ENCODE measurements at places on chromosomes 13 and 19.
A peak's percentile ranks its signal among the peaks of the same experiment; 100 is the strongest.

DNA sequence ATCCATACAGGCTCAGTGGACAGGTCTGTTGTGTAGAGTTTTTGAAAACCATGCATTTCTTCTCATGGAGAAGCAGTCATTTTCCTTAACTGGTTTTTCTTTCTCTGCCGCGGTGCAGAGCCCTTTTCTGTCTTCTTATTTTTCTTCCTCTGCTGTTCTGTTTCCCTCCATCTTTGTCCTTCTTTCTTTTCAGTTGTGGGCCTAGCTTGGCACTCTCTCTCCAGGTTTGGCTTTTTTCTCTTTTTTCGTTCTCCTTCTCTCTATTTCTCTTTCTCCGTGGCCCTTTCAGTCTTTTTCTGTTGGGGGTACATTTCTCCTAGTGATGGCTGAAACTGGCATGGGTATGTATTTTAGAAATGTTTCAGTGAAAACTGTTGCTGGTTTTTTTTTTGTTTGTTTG is 24.1 kb downstream of the NFIX start:
- no peak for DNase-seq

- DNase-seq, result peak; percentile 24
Observed at GRCh38 chr13:108342369-108343289, 73.1 kb downstream of the TNFSF13B start.

DNA sequence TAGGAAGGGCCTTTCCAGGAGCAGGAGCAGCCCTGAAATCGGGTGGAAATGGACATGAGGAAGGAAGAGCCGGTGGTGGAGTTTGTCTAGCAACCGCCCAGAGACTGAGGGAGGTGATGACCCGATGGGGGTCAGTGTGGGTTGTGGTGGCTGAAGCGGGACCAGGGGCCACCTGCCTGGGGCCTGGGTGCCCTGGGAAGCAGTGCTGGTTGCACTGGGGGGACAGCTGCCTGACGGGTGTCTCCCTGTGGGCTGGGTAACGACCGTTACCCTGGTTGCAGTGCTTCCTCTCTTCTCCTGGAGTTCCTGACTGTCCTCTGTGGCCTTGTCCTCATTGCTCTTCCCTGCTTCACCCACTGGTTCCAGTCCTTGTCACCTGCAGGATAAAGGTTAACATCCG is 13.0 kb downstream of the ZNF536 start:
- no peak for DNase-seq

DNA sequence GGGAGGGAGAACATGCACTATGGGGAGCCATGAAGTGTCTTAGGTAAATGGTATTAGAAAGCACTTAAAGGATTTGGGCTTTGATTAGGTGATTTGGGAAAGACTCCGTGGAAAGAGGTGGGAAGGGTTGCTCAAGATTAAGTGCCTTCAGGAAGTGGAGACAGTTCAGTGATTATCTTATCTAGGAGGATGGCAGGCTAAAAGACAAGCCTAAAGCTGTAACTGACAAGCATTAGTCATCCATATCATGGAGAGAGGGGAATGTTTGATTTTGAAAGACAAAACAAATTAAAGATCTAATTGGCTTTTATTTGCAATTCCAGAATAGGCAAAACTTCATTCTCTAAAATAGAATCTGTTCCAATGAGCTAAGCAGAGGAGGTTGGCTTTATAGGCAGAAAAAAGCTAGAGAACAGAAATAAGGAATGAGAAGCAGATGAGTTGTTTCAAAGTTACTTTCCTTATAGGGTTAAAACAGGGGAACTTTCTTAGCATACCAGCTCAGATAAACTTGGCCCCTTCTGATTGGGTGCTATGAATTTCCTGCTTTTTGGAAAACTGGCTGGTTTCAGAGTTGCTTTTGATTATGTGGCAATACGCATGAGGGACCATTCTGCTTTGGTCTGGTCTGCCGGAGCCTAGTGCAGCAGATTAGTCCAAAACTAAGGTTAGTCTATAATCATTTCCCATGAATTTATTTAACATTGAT is 1.8 kb upstream of the DIAPH3 start:
- DNase-seq, result no peak

- DNase-seq, result no peak
Observed at GRCh38 chr13:63954683-63955082, 2539.0 kb upstream of the PCDH20 start.

DNA sequence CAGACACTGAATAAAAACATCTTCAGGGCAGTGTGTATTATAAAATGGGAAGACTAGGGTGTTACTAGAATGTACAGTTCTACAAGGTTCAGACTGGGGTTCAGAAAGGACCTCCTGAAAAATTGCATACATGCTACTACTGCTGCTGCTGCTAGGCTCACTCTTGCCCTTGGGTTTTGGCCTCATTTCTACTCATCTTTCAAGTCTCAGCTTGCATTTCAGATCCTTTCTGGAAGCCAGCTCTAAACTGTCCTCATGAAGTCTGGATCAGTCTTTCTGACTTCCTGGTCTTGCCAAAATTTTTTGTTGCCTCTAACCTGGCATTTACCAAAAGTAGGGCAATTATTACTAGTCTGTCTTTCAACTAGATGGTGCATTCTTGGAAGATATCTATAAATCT is 393.3 kb downstream of the DIAPH3 start:
- DNase-seq, result no peak

GRCh38 chr19:57888560-57889231 is at the start of gene ZNF814:
ZNF814 (minus strand) TSS chr19:57889037; CDS start chr19:57888802, 235 bp downstream.
- no peak for DNase-seq

- no peak for DNase-seq
Observed at GRCh38 chr19:48658483-48658882, 12.5 kb upstream of the CA11 start.

DNA sequence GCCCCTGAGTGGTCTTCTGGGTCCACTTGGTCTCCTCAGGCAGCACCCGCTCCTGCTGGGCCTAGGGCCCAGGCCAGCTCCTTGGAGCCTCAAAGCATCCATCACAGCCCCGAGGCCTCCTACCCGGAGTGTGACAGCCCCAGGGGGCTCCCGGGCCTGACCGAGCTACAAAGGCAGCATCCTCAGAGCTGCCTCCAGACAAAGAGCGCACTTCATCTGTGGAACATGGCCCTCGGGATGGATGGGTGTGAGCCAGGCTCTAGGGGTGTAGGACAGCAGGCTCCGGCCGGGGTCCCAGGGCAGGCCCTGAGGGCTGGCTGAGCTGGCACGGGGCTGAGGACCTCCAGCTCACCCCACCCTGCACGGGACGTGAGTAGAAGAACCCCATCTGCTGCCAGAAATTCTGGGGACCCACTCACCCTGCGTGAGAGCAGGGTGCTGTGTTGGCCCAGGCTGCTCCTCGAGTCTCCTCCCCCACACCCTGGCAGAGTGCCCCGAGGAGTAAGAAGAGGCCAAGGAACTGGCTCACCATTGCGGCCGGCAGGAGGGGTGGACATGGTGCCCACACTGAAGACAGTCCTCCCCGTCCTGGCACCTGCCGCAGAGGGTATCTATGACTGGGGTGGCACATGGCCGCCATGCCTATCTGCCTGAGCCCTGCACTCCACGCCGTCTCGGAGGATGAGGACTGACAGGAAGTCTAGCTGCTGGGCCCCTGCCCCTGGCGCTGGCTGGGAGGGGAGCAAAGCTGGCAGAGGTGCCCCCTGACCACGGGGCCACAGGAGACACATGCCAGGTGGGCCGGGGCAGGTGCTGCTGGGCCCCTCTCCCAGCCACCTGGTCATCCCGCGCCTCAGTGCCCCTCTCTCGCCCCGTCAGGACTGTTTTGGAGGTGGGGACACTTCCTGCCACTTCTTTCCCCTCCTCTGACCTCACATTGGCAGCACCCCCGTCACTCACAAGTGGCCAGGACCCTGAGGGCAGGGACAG is 22.3 kb downstream of the CEBPG start:
- no peak for DNase-seq

- DNase-seq, result no peak
Observed at GRCh38 chr13:47875201-47875600, 125.9 kb downstream of the SUCLA2 start.

GRCh38 chr13:43664700-43665191 is 122.0 kb downstream of the ENOX1 start:
- no peak for DNase-seq

DNA sequence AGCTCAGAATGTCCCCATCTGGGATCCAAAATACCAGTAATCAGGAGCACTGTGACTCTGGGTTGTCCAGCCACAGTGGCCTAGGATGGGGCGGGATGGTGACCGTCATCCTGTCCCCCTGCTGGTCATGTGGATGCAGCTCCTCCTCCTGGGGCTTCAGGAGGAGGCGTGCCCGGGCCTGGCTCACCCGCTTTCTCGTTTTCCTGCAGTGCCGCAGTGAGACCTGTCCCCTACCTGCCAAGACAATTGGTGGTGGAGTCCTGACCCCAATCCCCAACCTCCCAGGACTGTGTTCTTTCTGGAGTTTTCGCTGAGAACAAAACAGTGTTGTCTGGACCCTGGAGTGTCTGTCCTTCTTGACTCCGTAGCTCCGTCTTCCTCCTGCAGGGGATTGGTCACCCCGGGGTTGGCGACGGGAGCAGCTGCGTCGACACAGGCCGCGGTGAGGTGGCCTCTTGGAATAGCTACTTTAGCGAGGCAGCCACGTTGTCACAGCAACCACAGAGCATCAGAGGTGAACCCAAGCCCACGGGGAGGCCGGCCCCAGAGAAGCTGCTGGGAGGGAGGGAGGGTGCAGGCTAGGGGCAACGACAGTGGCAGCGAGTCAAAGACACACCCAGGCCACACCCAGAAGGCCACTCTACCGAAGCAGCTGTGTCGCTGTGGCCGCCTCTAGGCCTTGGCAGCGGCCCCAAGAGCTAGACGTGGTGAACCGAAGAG is 10.2 kb upstream of the EMC10 start:
- DNase-seq, result no peak

DNA sequence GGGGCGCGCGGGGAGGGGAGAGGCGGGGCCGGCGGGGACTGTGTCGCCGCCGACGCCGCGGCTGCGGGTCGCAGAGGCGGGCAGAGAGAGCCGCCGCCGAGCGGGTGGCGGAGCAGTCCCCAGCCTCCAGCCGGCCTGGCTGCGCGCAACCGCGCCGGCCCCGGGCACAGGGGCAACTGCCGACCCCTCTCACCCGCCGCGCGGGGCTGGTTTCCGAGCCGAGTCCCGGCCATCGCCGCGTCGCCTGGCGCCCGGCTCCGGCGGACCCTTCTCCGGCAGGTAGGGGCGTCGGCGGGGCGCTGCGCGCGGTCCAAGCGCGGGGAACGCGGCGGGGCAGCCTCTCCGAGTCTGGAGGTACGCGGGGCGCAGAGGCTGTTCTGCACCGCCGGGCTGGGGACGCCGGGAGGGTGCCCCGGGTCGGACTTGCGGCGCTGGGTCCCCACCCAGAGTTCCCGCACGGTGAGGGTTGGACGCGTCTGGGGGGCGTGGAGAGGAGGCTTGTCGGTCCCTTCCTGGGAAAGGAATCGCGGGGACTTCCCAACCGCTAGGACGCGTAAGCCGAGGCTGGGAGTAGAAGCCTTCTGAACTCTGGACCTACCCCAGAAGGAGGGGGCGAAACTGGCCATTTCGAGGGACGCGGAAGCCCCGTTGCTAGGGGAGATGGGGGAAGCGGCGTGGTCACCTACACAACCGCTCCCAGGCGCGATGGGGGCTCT is 133.6 kb upstream of the MYO16 start:
- DNase-seq, result no peak

DNA sequence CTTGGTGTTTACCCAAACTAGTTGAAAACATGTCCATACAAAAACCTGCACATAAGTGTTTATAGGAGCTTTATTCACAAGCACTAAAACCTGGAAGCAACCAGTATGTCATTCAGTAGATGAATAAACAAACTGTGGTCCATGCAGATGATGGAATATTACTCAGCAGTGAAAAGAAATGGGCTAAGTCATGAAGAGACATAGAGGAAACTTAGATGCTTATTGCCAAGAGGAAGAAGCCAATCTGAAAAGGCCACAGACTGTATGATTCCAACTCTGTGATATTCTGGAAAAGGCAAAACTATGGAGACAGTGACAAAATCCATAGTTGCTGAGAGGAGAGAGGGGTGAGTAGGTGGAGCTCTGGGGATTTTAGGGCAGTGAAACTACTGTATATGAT is 38.8 kb upstream of the MCF2L start:
- DNase-seq, result no peak

GRCh38 chr19:1356508-1356865 is 27.2 kb upstream of the NDUFS7 start:
- no peak for DNase-seq

DNA sequence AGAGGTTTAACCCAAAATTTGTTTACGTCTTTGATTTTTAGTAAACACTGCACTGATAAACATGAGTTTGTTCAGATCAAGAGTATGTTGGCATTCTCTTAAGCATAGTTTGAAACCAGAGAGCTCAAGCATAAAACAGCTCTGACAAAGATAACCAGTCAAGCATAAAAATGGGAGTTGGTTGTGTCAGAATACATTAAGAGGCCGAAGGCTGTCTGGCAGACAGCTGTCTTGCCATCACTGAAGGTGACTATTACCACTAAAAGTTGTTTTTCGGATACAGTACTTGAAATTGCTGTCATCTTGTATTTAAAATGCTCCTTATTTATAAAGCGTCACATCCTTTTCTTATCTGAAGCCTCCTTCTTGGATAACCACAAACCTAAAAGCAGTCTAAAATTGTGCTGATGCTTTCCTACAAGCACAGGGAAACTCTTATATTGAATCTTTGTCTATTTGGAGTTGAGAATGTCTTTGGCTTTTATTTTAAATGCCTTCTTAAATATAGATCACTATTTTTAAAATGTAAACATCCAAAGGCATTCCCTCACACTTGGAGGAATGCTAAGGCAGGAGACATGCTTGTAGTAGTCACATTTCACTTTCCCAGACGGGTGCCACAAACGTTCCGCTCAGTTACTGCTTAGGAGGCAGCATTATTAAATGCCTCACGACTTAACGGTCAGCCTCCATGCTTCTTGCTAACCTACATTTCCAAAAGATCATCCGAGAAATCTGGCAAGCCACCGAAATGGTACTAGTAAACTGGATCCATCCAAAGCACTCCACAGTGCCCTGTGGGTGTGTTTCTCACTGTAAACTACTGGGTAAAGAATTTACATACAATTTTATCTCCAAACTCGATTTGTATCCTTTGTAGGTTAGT is 1.5 kb downstream of the SMAD9 start:
- DNase-seq, result no peak

GRCh38 chr19:4057931-4058692 is 8.6 kb downstream of the ZBTB7A start:
- DNase-seq, result peak; percentile 81

DNA sequence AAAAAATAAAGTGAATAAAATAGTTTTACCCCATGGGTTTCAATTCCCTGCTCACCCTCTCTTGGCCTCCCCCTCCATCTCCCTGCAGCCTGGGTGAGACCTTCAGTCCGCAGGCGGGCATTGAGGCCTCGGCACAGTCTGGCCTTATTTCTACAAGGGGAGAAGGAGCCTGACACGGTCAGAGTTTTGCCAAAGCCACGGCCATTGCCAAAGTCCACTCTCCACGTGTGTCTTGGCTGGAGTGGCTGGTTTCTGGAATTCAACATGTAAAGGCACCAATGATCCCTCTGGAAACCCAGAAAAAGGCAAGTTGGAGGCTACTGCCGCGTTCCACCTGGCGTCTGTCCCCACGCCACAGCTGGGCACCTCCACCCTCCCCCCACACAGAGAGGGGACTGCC is 43.4 kb upstream of the SPACA7 start:
- DNase-seq, result no peak

DNA sequence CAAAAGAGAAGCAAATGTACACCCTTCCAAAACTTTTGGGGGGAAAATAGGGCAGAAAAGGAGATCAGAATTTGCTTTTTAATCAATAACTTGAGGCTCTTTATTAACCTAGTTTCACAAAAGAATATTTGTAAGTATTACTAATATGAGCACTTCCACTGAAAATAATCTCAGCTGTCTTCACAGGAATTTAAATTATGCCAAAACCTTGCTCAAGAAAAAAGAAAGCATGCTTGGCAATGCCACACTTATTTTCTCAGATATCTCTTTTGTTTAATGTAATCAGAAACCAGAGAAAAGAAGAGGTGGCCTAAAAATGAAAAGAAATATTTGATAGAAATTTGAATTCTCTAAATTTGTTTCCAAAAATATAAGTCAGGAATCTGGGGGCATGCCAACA is 234.9 kb upstream of the GPC6 start:
- DNase-seq, result no peak

All from bone marrow (tissue), 2 donors.